Kasumi-1 (cell line): ENCODE measurements at places on chromosomes 4 and X.

DNA sequence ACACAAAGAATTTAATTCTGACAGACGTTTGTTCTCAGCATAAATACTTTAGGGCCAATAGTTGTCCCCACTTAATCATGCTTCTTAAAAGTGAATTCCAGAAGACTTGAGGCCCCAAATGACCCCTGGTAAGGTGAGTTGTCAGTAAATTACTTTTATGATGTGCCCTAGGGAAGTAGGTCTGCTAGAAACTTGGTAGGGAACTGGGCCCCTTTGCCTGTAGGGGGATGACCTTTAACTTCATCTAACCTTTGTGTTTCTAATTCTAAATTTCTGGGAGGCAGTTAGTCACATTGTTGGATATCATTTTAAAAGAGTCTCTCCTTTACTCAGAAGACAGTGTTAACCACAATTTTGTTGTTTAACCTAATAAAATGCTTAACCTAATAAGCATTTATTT lies 28.8 kb downstream of the HHIP start:
- DNase-seq: no peak

DNA sequence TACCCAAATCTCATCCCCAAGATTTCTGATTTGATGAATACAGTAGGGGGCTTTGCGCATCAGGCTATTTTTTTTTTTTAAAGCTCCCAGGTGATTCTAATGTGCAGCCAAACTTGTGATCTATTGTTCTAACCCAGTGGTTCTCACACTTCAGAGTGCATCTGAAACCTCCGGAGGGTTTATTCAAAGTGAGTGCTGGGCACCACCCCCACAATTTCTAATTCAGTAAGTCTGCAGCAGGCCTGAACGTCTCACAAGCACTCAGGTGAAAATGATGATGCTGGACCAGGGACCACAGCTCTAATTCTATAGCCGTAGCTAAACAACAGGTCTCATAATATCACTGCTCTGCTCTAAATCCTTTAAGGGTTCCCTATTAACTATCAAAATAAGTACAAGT lies 211.4 kb downstream of the FMR1NB start:
- DNase-seq: no peak

DNA sequence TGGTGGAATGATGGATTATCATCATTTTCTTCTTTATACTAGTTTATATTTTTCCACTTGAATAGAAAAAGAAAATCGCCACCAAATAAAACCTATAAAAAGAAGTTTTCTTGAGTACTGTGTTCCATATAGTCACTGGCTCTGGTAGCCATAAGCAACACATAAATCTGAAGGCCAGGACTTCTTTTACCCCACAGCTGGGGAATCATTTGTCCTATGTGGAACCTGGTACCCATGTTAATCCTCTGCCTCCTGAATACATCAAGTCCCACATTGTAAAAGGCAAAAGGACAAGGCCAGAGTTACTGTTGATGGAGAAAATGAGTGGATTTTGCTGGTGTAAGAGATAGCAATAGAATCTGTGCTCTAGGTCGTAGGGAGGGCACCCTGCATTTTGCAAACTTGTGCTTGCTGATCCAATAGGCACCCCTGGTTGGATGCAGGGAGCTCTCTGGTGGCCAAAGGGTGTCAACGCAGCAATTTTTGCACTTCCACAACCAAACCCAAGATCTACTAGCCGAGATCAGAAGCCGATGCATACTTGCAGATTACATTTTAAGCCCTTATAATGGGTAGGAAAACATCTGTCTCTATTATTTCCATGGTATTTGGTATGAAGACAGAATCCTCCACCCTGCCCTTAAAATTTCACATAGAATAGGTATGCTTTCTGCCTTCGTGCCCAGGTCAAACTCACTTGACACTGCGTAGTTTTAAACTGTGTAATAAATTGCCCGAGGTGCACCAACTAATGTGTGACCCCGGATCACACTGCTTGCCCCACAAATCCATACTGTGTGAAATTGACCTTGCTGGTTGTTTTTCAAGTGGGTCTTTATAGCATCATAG lies 146.2 kb upstream of the SCML1 start:
- peak; percentile 24 for DNase-seq

DNA sequence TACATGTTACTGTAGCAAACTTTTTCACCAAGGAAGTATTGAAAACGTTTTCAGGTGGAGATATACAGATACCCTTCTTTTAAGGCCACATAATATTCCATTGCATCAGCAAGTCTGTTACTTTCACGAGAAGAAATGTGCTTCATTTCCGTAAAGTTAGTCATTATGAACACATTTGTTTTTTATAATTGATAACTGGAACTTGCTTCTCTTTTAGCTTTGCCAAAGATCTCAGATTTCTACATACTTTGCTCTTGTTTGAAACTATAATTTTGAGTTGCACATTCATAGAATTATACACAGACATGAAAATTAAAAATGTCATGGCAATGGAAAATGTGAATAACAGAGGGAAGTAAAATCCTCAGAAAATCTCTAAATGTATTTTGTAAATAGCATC lies 128.7 kb upstream of the GIMD1 start:
- no peak for DNase-seq

- peak; percentile 56 for DNase-seq
These were observed 101.3 kb downstream of the TBL1X start for GRCh38 chrX:9566150-9566621.

DNA sequence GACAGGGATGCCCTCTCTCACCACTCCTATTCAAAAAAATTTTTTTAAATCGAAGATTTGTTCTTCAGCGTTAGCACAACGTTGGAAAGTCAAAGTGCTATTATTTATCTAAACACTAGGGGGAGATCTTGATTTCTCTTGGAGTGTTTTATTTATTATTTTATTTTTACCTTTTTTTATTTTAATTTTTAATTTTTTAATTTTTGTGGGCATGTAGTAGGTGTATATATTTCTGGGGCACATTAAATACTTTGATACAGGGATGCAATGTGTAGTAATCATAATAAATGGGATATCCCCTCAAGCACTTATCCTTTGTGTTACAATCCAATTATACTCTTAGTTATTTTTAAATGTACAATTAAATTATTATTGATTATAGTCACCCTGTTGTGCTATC lies 37.4 kb upstream of the SLC10A4 start:
- DNase-seq: peak; percentile 68

DNA sequence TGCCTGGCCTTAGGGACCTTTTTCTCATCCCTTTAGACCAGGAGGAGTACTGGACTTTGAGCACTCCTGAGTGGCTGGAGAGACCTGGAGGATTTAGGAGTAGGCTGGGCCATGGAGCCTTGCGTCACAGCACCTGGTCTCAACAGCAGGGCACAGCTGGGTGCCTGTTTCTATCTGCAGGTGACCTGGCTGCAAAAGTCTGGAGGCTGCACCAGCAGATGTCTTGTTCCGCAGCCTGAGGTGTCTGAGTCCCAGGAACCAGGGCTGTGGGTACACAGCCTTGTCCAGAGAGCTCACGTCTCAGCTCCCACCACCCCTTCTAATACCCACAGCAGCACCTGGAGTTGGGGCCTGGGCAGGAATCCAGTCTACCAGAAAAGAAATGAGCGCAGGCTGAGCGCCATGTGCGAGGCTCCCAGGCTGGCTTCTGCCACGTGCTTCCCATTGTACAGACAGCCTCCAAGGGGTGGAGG lies 5.0 kb upstream of the NSD2 start:
- no peak for DNase-seq

DNA sequence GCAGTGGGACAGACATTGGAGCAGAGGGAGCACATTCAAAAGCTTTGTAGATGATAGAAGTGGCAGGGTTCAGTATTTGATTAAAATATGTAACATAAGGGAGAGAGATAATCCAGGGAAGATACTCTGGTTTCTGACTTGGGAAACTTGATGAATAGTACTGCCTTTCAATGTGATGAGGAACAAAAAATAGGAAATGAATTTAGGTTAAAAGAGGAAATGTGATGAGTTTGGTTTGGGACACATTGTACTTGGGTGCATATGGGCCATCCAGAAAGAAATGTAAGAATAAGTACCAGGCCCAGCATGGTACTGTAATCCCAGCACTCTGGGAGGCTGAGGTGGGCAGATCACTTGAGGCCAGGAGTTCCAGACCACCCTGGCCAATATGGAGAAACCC lies 20.9 kb upstream of the NDNF start:
- no peak for DNase-seq

- no peak for DNase-seq
These were observed 236.2 kb downstream of the FRAS1 start for GRCh38 chr4:78293348-78293747.

DNA sequence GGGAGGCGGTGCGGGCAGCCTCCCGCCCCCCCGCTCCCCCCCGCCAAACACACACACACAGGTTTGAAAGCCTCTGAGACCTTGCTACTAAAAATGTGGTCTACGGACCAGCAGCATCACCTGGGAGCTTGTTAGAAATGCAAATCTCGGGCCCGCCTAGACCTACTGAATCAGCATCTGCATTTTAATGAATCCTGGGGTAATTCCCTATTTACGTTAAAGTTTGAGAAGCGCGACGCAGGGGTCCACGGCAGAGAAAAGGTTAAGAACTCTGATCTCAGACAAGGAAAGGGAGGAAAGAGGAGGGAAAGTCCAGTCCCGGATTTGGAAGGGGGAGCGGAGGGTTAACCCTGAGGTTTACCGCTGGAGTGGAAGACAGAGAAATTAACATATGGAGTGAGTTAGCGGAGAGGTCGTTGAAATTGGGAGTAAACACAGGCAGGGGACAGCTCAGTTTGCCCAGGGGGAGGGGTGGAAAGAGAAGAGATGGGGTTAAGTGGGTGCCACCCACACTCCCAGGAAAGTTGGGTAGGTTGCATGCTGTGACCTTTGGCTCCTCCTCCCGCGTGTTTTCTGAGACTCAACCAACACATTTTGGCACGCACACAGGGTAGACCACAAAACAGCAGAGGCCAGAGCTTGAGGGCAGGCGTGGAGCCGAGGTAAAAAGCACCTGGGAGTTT lies 483.6 kb downstream of the BCOR start:
- DNase-seq: no peak

DNA sequence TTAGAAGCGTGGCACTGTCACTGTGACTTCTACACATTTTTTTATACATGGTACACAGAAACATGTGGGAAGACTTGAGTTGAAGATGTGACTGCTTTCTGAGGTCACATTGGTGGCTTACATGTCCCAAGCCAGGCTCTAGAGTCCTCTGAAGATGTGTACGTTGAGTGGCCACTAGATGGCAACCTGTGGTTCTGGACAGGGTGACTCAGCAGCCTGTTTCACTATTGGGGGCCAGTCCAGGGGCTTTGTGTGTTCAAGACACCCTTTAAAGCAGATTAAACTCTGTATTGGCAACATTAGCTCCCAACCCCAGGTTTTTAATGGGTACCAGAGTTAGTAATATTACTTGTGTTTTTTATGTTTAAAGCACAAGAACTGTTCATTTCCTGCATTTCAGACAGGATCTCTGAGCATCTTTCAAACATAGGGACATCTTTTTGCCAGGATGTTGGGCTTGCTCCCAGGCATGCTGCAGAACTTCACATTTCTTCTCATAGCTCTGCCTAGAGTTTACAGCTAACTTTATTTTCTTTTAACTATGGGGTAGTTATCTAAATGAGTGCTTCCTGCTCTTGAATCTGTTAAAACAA lies 53.0 kb downstream of the DCUN1D4 start:
- DNase-seq: peak; percentile 97

GRCh38 chr4:47413521-47413920 lies 50.0 kb downstream of the COMMD8 start:
- DNase-seq: no peak

DNA sequence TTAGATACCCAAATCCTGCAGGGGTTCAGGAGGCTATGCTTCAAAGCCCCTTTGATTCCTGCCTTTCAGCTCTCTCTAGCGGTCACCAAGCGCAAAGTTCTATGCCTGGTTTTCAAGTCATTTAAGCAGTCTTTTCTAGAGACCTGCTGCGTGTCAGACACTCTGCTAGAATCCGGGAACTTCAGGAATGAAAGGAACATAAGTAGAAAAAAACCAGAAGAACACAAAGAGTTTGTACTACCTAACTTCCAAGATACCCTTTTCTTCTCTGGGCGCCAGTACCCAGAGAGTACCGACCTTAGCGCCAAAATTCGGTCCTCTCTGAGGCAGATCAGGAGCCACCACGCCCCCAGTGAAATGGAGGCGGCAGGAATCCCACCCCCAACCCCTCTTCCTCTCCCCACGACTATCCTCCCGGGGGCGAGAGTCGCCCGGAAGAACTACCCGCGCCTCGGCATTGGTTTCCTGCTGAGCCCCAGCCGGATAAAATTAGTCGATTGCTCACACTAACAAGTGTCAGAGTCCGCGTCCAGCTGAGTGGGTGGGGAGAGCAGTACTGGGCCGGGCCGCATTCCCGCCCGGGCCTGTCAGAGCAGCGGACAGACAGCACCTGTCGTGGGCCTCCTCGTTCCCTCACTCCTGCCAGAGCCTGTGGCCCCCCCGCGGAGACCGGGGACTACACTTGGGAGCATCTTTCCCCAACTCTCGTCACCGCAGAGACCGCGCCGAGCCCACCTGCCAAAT lies 78.8 kb downstream of the RLIM start:
- DNase-seq: peak; percentile 55

GRCh38 chrX:8864161-8864560 lies 63.0 kb upstream of the FAM9A start:
- no peak for DNase-seq

DNA sequence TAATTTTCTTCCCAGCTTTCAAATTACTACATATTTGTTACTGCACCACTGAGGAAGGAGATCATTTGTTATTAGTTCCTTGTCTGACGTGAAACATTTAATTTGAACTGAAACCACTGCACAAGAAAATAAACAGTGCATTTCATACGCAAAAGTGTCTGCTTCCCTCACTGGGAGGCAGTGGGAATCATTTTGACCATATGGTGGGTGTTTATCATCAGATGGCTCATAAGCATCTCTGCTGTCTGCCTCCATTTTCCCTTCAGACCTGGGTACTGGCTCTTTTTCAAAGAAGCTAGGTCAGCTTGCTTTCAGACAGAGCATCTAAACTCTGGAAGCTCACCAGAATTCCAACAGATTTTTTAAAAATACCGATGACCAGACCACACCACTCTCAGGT lies 135.2 kb downstream of the PCDH19 start:
- DNase-seq: no peak

- DNase-seq: no peak
These were observed 163.6 kb downstream of the FBXO8 start for GRCh38 chr4:174119830-174120229.

- DNase-seq: no peak
These were observed 102.0 kb downstream of the RTL5 start for GRCh38 chrX:72029483-72030411.

DNA sequence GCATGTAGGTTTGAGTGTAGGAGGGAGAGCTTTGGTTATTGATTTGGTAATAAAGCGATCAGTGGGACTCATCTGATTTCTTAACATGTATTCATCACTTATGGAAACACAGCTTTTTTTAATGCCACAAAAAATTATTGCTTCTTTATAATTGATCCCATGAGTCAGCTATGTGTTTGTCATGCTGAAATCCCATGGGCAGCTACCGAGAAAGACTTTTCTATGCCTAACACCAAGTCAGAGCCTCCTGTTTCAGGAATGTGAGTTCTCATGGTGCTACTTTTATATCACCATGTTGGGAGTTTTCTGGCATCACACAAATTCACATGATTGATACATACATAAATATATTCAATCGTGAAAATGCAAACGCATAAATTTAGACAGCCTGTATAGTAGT lies 165.7 kb downstream of the RAPGEF2 start:
- DNase-seq: no peak
